ENCODE measurements at places on chromosomes 5 and 9.

DNA sequence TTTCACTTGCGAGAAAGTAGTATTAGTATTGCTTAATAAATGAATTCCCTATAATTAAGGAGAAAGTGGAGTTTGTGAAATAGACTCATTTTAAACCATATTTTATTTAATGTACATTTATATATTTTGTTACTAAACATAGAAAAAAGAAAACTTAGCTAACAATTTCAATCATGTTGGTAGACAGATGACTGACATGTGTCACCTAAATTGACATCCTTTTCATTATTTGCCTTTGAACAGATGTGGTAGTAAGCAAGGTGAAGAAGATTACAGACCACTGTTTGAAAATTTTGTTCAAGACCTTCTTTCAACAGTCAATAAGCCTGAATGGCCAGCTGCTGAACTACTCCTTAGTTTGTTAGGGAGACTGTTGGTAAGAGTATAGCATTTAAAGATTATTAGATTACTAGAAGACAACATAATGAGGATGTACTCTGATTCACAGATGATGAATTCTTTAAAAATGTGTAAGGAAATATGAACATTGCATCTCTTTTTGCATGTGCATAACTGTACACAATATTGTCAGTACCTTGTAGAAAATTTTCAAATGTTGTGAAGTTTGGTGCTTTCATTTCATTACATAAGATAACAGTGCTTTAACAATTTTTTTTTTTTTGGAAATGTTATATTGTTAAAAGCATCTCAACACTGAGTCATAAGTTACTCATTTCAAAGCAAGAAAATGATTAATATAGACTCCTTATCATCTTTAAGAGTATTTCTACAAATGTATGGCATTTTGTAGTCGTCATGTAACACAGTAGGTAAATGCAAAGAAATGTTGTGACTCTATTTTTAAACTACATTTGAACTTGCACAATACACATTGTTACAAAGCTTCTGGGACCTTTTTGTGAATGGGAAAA lies 139.5 kb downstream of the NIPBL start:
- DNase-seq, result no peak

- DNase-seq, result no peak
Measured at GRCh38 chr5:126373375-126374108, 49.7 kb upstream of the GRAMD2B start.

- no peak for DNase-seq
Measured at GRCh38 chr9:19255112-19255511, 24.6 kb downstream of the DENND4C start.

DNA sequence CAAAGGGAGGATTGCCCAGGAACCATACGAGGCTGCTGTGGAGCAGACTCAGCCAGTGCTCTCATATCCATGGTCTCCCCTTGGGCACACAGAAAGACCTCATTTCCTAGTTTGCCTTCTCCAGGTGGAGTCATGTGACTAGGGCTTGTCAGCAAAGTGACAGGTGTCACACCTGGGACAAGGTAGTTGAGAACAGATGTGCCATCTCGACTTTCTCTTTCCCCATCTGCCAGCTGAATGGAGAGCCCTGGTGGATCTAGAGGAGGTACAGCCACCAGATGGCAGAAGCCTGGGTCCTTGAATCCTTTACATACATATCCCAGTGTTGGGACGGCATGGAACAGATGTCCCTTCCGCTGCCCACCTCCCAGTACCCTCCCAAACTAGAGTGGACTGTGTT lies 42.9 kb upstream of the ALDOB start:
- DNase-seq, result no peak

DNA sequence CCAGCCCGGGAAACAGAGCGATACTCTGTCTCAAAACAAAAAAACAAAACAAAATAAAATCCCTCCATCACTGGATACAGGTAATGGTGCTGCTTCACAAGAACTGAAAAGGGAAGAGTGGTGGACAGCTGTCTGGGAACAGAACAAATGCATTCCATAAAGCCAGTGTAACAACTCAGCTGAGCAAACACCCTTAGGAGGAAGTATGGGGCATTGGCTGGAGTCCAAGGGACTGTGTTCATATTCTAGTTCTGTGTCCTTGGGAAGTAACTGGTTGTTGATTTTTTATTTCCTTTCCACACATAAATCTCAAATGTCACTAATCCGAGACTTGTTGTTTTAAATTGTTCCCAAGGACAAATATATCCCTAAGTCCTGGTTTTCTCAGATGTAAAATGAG lies 38.3 kb downstream of the HTR1A start:
- DNase-seq, result no peak

DNA sequence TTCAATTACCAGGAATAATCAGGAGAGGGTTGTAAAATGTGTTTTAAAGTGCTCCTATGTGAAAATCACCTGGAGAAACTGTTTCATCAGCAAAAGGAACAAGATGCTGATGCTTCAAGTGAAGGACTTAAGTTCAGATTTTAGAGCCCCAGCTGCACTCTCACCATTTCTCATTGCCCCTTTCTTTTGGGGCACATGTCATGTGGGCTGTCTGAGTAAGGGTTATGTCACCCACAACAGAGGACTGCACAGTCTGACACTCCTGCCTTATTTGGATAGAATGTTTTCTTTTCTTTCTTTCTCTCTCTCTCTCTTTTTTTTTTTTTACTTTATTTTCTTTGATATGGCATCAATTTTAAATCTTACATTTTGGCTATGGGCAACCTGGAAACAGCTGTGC lies 204.1 kb upstream of the EFNA5 start:
- no peak for DNase-seq

GRCh38 chr5:134968055-134968454 lies 348 bp downstream of the CATSPER3 start:
- no peak for DNase-seq

GRCh38 chr9:80117031-80117430 lies 545.3 kb downstream of the TLE4 start:
- DNase-seq, result no peak

- no peak for DNase-seq
Measured at GRCh38 chr5:157764531-157764930, 21.0 kb downstream of the LSM11 start.

GRCh38 chr9:93081081-93081529 lies 14.9 kb upstream of the CARD19 start:
- no peak for DNase-seq

DNA sequence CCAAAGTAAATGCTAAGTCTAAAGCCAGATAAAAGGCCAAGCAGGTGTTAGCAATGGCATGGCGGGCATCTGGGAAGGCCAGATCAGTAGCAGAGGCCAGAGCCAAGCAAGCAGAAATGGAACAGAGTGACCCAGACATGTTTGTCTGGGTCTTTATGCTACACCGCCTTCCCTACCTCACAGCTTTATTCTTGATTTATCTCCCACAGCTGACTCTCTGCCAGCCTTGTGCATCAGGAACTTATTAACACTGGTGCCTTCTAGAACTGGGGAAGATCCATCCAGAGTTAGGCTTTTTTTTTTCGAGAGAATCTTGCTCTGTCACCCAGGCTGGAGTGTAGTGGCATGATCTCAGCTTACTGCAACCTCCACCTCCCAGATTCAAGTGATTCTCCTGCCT lies 112.5 kb upstream of the SLC44A1 start:
- no peak for DNase-seq

GRCh38 chr9:123360161-123361085 lies 4.4 kb downstream of the CRB2 start:
- DNase-seq, result peak; percentile 30

- no peak for DNase-seq
Measured at GRCh38 chr5:55175781-55176175, 2.8 kb upstream of the CDC20B start.

- DNase-seq, result no peak
Measured at GRCh38 chr9:93653760-93654159, 77.4 kb downstream of the PHF2 start.

DNA sequence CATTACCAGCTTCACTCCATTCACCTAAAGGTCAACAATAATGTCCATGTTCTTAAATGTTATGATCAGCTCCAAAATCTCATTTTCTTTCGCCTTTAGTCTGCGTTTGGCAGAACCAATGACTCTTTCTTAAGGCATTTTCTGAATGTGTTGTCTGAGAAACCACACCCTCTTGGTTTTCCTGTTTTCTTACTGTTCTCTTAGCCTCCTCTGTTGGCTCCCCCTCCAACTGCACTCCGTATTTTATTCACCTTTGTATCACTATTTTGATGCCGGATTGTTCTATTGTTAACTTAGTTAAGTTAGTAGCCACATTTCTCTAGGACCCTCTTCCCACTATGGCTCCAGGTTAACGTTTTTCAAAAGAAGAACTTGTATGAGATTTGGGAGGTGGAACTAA lies 185.6 kb downstream of the DMAC1 start:
- no peak for DNase-seq

GRCh38 chr9:4287386-4287785 lies 12.5 kb downstream of the GLIS3 start:
- DNase-seq, result no peak

DNA sequence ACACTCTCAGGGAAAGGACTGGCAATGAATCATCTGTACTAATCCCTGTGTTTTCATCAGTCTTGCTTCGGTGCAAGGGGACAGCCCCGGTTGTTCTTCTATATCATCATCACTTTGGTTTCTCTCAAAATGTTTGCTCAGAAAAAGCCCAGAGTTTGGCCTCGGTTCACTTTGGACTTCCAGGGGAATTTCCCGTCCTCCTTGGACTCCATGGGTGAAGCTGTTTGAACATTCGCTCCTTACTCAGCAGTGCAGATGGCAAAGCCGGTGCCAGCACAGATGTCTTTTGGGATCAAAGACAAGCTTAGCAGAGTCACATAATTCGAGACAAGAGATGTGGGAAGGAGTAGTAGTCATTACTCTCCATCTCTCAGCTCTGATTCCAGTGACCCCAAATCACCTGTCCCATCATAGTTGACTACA lies 69.8 kb upstream of the TNFSF8 start:
- peak; percentile 55 for DNase-seq

DNA sequence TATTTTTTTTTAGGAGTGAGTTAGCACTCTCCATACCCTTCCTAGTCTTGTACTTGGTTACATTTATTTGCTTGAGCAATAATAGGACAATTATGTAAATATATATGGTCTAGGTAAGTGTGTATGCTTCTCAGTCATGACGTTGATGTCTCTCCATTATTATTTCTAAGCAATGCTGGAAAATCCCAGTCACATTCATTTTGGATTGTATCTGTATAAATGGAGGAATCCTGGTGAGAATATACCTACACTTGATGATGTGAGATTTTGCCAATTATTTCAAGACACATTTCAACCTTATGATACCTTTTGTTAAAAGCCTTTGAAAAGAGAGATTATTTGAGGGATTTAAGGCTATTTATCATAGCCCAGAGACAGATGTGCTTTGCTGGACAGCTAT lies 2244.5 kb upstream of the WWC1 start:
- no peak for DNase-seq

DNA sequence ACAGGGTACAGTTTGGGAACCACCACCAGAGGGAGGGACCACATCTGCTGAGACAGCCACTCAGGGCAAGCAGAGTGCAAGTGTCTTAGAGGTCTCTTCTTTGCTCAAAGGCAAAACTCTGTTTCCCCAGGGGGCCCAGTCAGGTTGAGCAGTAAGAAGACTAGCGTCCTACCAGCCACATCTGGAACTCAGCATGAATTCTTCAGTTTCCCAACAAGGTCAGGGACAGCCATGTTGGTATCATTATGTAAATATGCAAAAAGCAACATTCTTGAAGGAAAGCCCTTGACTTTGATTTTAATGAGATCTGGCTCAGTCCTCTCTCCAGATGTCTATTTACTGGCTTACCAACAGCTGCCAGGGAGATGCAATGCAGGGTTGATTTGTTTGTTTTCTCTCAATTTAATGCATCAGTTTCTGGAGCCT lies 46.7 kb downstream of the TGFBI start:
- DNase-seq, result no peak

- no peak for DNase-seq
Measured at GRCh38 chr9:95920017-95920416, 44.5 kb downstream of the ERCC6L2 start.

- DNase-seq, result no peak
Measured at GRCh38 chr5:135140446-135141204, 106.6 kb upstream of the PITX1 start.

DNA sequence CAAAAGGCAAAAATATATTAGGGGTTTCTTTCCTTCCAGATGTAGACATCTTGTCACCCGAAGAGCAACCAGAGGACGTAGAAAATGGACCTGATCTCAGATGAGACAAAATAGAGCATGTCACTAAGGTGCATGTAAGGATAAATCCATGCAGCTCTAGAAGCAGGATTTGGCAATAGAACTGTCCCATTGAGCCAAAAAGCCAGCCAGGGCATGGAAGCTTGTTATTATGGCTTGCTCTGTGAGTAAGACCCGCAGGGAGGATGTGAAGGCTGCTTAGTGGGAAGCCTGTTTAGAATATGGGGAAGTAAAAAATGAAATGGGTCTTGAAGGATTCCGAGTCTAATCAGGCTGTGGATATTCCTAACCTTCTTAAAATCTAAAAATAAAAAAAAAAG lies 165.6 kb upstream of the MPDZ start:
- DNase-seq, result no peak

DNA sequence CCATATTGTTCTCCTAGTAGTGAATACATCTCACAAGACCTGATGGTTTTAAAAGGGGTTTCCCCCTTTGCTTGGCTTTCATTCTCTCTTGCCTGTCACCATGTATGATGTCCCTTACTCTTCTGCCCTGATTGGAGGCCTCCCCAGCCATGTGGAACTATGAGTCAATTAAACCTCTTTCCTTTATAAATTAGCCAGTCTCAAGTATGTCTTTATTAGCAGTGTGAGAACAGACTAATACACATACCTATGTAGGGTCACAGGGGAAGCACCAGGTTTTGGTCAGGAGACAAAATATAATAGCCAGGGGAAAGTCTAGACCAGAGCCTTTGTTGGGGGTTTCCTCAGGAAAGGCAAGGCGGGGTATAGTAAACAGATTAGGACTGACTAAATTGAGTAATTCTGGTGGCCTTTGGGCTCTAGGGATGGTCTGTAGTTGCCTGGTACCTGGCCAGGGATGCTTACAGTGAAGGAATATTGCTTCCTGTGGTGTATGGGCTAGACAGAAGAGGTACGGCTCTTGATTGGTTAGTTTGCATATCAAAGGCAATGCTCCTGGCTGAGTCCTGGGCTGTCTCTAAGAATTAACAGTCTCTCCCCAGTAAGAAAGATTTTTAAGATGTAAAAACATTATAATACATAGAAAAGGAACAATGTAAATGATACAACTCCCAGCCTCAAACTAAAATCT lies 254.5 kb downstream of the ELAVL2 start:
- DNase-seq, result no peak

All from stimulated activated naive CD8-positive, alpha-beta T cell treated with anti-CD3 and anti-CD28 coated beads, Interleukin-15, amount 100 ng/mL, for 72 hours (primary cell).